ENCODE measurements at places on chromosomes 13 and 19.
A peak's percentile ranks its signal among the peaks of the same experiment; 100 is the strongest.

- DNase-seq, result peak; percentile 18
Measured at GRCh38 chr19:447816-448560, 12.8 kb downstream of the SHC2 start.

GRCh38 chr13:66200555-66200954, 1029.6 kb downstream of the PCDH9 start:
- peak; percentile 20 for DNase-seq

DNA sequence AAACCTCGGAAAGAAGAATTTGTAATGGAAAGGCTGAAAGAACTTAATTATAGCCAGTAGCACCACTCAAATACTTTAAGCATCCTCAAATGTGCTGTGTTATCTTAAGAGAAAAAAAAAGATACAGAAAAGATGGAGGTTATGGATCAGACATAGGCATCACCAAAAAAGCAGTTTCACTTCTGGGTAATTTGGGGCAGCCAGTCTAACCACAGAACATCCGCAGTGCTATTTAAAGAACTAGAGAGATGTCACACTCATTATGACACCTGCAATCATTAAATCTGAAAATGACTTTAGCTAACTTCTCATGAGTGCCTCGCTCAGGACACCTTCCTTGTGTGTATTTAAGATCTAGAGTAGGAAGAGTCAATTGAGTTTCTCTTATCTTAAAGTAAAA, 211.8 kb downstream of the RBM26 start:
- DNase-seq, result no peak

- no peak for DNase-seq
Measured at GRCh38 chr13:50421473-50422130, 406.4 kb downstream of the KCNRG start.

- no peak for DNase-seq
Measured at GRCh38 chr13:25291691-25292090, 4.4 kb upstream of the MTMR6 start.

- DNase-seq, result no peak
Measured at GRCh38 chr19:35380450-35381124, 9.7 kb downstream of the GPR42 start.

DNA sequence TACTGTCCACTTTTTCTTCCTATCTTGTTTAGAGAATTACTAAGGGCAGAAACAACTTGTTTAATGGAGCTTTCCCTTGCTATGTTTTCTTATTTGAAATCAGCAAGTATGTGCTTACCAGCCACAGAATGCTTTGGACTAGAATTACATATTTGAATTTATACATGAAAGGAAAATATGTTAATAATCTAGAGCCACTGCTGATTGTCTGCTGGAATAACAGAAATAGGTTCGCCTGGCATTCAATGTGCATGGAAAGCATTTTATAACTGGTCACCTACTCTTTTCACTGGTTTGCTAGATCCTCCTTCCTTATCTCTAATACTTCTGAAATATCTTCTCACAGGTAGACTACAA, 8.0 kb downstream of the EFNB2 start:
- no peak for DNase-seq

DNA sequence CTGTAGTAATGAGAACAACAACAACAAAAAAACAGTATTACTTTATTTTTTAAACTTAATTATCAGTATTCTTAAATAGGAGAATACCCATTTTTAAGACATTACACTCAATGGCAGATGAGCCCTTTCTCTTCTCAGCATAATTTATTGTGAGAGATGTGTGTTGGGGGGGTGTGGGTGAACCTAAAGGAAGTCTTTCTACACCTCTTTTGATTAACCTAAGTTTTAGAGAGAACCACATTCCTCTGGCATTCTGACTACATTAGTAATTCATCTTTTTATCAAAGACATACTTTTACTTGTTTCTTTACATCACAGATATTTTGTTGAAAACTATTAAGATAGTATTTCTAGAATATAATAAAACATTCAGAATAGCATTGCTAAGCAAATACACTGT, 890.9 kb downstream of the PCDH9 start:
- no peak for DNase-seq

GRCh38 chr13:114015111-114015968, 41.5 kb upstream of the C13orf46 start:
- no peak for DNase-seq

GRCh38 chr13:99435998-99436397, 65.3 kb upstream of the TM9SF2 start:
- DNase-seq, result no peak

- no peak for DNase-seq
Measured at GRCh38 chr13:24680258-24680920, at the start of gene ATP12A. Gene ATP12A, plus strand, starts transcription at chr13:24680408. Its CDS starts 336 bp downstream, at chr13:24680744.

DNA sequence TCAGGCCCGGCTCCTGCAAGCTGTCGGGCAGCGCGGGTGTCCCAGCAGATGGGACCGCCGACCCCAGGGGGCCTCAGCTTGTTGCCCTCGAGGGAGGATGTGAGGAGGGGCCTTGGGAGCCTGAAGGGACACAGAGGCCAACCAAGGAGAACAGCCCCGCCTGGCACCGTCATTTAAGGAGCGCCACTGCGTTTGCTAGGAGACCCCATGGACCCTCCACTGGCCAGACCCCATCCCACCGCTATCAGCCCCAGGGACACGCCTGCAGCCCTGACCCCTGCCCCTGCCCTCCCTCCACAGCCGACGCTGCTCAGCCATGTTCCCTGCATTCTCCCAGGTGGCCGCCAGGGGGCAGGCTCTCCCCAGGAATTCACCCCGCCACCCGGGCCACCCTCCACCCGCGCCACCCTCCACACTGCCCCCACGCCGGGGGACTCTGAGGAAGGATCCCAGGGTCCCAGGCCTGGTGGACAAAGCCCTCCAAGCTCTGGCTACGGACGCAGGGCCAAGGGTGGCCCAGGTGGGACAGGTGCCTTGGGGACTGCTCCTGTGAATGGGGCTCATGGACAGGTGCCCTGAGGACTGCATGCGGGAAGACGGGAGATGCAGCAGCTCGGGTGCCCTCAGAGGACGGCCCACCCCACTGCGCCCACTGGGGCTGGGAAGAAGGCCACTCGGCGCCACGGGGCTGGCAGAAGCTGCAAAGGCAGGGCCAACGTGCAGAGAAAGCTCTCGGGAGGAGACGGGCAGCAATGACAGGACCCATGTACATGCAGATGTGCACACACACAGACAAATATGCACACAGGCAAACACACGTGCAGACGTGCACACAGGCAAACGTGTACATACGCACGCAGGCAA, 34.4 kb downstream of the PIP5K1C start:
- DNase-seq, result no peak

GRCh38 chr13:88958821-88959220, 1287.7 kb downstream of the SLITRK5 start:
- DNase-seq, result peak; percentile 0

- no peak for DNase-seq
Measured at GRCh38 chr13:32622827-32623226, 36.6 kb downstream of the PDS5B start.

DNA sequence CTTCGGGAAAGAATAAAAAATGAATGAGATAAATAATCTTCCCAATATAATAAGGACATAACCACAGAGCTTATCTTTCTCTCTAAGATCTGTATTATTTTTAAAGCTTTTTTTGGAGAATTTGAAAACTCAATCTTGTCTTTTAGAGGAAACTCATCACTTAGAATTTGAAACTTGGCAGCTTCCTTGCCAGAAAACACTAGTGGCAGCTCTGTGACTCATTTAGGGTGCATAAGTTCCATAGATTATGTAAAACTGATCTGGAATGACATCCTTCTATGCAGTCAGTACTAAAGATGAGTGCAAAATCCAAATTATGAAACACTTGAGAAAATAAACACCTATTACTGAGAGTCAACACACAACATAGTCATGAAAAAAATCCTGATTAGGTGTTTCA, 848.0 kb downstream of the DACH1 start:
- DNase-seq, result no peak

GRCh38 chr19:48671446-48671995, 1.3 kb downstream of the NTN5 start:
- DNase-seq, result no peak

DNA sequence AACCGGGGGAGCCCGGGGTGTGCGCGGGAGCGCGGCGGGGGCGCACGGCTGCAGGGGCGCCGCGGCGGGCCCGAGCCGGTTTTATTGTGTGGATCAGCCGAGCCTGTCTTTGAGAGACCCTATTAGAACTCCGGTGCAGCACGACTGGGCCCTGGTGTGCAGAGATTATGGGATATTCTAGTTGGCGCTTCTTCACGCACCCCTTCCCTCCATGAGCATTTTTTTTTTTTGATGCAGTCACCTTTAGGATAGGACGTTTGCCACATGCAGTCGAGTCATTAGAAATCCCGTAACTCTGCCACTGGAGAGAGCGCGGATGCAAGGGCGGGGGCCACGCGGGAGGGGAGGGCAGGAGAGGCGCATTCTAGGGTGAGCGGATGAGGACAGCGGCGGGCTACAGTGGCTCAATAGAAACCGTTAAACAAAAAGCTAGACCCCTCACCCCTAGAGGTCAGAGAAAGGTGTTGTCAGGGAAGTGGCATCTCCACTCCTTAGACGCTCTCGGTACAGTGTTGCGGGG, 3.7 kb downstream of the FGF9 start:
- DNase-seq, result no peak

DNA sequence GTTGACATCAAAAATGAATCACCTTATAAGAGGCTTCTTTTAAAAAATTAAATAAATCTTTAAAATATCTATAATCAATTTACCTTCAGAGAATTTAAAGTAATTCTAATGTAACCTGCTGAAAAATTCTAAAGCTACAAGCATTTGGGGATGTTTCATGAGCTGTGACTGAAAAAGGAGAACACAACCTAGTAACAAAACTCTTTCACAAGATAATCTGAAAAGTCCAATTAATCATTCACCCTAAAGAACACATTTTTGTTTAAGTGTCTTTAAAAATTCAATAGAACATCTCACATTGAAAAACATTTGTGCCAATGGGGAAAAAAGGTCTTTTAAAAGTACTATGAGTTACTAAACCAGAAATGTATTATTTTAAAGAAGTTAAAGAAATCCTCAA, 22.8 kb downstream of the KLF12 start:
- DNase-seq, result no peak

- DNase-seq, result no peak
Measured at GRCh38 chr13:96785986-96786385, 208.3 kb downstream of the OXGR1 start.

DNA sequence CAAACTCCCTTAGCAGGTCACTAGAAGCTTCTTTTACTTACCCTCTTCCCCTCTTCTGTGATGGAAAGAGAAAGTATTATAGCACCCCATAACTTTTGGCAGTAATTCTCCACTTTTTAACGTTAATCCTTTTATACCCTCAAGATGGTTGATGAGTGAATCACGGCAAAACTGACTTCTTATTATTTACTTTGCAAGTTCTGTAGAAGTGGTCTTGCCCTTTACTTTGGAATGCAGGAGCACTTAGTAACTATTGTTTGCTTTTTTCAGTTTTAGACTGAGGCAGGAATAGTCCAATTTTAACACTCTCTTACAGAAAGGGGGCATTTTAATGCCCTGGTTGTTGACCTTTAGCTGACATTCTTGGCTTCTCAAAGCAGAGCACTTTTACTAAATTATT, 260.1 kb downstream of the LMO7 start:
- DNase-seq, result no peak

DNA sequence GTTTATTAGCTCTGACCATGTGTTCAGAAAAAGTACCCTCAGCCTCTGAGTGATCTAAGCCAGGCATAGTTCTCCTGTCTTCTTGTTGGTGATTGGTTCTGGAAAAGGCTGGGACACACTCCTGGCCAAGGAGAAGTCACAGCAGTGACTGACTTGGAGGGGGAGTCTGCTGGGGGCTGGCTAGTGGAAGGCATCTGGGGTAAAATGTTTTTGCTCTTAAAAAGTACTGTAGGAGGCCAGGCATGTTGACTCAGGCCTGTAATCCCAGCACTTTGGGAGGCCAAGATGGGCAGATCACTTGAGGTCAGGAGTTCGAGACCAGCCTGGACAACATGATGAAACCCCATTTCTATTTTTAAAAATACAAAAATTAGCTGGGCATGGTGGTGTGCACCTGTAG, 21.7 kb downstream of the FAM187B start:
- no peak for DNase-seq

DNA sequence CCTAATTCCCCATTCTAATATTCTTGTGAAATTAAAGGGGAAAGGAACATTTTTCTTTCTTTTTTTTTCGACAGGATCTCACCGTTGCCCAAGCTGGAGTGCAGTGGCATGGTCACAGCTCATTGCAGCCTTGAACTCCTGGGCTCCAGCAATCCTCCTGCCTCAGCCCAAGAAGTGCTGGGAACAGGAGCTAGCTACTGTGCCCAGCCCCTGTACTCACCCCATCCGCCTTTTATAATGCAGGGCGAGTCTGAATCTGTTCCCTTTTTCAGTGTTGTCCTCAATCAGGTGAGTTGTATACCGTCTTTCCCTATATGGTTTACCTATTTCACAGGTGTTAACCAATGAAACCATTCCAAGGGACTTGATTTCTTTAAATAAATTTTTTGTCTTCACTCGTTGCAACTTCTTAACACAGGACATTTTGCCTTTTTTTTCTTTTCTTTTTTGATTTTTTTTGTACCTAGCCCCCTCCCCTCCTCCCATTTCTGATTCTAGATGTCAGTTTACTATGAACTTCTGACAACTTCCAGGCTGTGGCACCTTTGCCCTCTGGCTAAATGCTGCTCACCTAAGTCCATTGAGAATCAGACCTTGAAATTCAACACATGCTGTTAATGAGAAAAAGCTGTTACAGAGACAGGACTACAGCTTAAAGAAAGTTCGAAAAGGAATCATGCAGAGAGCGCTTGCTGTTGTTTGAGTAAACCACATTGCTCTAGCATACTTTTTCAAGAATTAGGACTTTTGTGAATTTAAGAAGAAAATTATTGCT, 562.1 kb upstream of the KLF12 start:
- no peak for DNase-seq

GRCh38 chr13:94312511-94313216, 166.8 kb downstream of the DCT start:
- no peak for DNase-seq

DNA sequence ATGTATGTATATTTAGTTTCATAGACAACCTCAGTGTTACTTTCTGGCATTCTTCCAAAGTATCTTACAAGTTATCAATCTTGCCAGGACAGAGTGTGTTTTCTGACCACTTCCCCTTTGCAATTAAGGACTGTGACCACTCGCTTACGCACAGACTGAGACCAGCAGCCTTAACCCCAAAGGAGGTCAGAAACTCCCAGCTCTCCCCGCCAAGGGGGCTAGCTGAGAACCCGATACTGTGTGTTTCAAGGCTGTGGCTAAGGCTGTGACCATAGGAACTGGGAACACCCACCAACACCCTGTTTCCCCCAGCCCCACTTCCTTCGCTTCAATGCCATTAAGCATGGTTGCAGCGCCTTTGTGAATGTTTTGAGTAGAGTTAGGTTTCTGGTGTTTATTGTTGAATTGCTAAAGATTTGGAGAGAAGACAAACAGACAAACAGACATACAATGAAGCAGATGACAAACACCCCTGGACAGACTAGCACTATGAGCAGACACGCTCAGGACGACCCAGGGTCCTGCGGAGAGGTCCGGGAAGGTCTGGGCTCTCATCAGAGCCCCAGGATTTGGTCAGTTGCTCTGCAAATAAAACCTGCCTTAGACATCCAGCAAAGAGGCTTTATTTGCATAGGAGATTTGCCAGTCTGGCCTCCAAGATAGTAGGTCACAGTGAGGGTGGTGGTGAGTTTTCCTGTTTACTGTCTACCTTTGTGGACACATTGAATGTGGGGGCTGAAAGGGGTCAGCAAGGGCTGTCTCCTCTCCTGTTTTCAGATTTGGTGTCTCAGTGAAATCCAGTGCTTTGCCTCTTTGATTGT, 25.0 kb upstream of the TNFSF11 start:
- DNase-seq, result peak; percentile 45

Data from fibroblast of pulmonary artery (primary cell).